Esophagus muscularis mucosa (tissue), 4 donors: ENCODE measurements at places on chromosomes 3 and 15. TPM values are rescaled to one million over a fixed set of nuclear protein-coding genes. Genes with fewer than 3 reads are reported as not detected.

Gene SLC51A
- not detected for total RNA-seq

Gene ALG3
- total RNA-seq, result 41.7 TPM

Gene GOLGA6B
- not detected for total RNA-seq

Gene DHFR2
- 5.8 TPM for total RNA-seq

DNA sequence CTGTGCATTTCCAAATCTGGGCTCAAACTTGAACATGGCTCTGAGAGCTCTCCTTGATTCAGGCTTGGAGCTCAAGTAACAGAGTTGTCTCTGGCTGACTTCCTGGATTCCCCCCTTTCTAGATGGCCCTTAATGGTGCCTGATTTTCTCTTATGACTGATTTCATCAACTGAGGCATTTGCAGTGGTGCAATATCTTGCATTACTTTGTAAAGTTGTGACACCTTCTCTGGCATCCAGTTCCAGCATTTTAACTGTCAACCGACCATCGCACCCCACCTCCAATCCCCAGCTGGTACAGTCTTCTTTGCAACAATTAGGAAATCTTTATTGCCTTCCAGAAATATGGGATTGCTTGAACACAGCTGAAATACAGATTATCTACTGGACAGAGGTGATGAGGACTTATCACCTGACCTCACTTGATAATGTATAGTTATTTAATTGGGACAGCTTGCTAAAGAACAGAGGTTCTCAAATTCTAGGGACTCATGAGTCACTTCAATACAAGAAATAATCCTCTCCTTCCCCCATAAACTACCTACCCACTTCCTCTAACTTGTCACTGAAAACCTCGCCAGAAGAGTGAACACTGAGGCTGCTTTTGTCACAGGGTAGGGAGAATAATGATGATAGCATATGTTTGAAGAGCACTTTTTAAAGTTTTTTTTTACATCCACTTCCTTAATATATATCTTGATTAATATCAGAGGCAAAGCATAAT, 41.8 kb downstream of the FILIP1L start:
- H3K36me3 ChIP-seq, result no peaks in the 10 kb centered on the region
- H3K4me3 ChIP-seq, result no peak overlapping the region

- H3K27me3 ChIP-seq, result no peaks in the 10 kb centered on the region
- H3K4me3 ChIP-seq, result no peak overlapping the region
- H3K27ac ChIP-seq, result no peak overlapping the region
- no peak for DNase-seq
These were observed 128.6 kb upstream of the ADPGK start for GRCh38 chr15:72912121-72912520.

DNA sequence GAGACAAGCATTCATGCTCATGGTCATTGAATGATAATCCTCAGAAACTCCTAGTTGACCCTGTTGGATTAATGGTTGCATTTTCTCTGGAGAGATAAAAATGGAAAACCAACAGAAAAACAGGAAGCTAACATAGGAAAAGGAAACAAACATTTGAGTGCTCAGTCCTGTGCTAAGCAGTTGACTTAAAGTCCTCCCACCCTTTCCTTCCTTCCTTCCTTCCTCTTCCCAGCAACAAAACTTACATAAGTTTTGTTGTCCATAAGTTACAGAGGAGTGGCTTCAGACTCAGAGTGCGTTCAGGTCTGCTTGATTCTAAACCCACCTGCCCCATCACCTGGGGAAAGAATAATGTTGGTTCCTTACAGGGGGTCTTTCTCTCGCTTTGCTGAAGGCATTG, 163.8 kb upstream of the RGMA start:
- no peaks in the 10 kb centered on the region for H3K27me3 ChIP-seq
- no peaks in the 10 kb centered on the region for H3K4me1 ChIP-seq
- H3K4me3 ChIP-seq, result no peak overlapping the region
- H3K36me3 ChIP-seq, result no peaks in the 10 kb centered on the region

DNA sequence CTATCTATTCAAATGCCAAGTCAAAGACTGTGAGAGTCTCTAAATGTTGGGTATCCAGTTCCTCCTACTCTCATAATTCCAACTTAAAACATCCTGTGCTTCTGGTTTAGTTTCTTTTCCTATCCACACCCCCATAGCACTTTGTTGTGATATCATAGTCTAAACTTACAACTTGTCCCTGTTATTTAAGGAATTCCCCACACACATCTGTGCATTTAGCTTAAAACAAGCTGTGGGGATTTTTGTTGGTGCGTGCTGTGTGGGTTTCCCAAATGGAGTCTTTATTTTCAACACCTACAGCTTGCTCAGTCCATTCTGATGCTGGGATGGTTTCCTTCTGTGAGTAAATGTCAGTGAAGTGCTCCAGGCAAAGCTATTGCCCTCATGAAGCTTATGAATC, 167.3 kb downstream of the GMNC start:
- H3K4me3 ChIP-seq, result no peak overlapping the region
- H3K36me3 ChIP-seq, result no peaks in the 10 kb centered on the region
- H3K27me3 ChIP-seq, result no peaks in the 10 kb centered on the region
- H3K27ac ChIP-seq, result no peak overlapping the region
- no peaks in the 10 kb centered on the region for H3K4me1 ChIP-seq

- no peaks in the 10 kb centered on the region for H3K27me3 ChIP-seq
- H3K4me3 ChIP-seq, result no peak overlapping the region
- no peak for DNase-seq
- peaks cover 15% of the 10 kb centered on the region for H3K4me1 ChIP-seq
- peak overlapping the region; percentile 52 for H3K27ac ChIP-seq
These were observed 54.2 kb downstream of the MSL2 start for GRCh38 chr3:136141891-136142290.

- H3K27me3 ChIP-seq, result no peaks in the 10 kb centered on the region
- no peak overlapping the region for H3K4me3 ChIP-seq
- H3K27ac ChIP-seq, result no peak overlapping the region
- H3K36me3 ChIP-seq, result no peaks in the 10 kb centered on the region
- no peak for DNase-seq
These were observed 95.0 kb upstream of the GADL1 start for GRCh38 chr3:30989276-30990030.

GRCh38 chr3:57939775-57940174, 68.4 kb upstream of the FLNB start:
- H3K36me3 ChIP-seq, result no peaks in the 10 kb centered on the region
- no peak overlapping the region for H3K27ac ChIP-seq
- H3K27me3 ChIP-seq, result no peaks in the 10 kb centered on the region
- peaks cover 31% of the 10 kb centered on the region for H3K4me1 ChIP-seq

DNA sequence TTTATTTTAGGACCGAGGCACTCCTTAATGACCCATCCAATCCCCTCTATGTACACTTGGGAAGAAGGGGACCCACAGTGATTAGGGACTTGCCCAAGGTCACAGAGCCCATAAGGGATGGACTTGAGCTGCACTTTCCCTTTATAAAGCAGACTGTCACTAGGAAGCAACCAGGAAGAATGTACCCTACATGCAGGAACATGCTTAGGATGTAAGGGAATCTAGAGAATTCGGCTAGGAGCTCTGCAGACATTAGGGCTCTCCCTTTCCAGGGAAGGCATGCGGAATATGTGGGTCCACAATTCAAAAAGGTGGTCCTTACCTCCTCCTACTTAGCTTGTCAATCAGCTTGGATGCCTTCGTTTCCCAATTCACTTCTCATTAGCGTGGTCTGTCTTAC, 78.7 kb downstream of the TMEM266 start:
- H3K27me3 ChIP-seq, result no peaks in the 10 kb centered on the region
- H3K4me1 ChIP-seq, result peaks cover 15% of the 10 kb centered on the region
- no peak for DNase-seq
- no peak overlapping the region for H3K27ac ChIP-seq
- H3K36me3 ChIP-seq, result no peaks in the 10 kb centered on the region
